Activated T-helper 2 cell treated with anti-CD3 and anti-CD28 coated beads, Interferon-gamma antibody, Interleukin-2, Interleukin-4, amounts not matched to agents 10 μg/mL and 5 μg/mL and 100 μg/mL, durations not matched to agents 14 hours and 24 hours and 36 hours (primary cell): ENCODE measurements at places on chromosomes 11 and 22.
A peak's percentile ranks its signal among the peaks of the same experiment; 100 is the strongest.

DNA sequence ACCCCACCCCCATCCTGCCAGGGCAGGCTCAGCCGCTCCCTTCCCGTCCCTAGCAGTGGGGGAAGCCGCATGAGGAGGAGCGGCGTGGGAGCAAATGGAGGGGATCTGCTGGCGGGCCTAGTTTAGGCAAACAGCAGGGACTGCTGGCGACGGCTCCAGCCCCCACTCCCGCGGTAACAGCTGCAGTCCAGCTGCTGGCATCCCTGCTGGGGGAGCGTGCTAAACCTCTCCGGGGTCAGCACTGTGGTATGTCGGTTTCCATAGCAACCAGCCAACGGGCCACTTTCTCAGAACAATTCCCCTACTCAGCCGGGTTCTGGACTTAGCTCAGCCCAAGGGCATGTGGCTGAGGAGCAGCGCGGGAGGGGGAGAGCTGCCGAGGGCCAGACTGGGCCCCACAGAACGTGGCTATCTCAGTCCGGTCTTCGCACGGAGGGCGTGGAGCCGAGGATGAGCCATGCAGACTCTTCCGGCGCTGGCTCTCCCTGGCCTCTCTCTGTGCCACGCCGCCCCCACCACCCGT lies 98.8 kb downstream of the PKNOX2 start:
- no peak for DNase-seq

GRCh38 chr11:122584670-122585069 lies 70.9 kb upstream of the UBASH3B start:
- DNase-seq, result no peak

- DNase-seq, result no peak
Measured at GRCh38 chr11:10263929-10264328, 30.1 kb downstream of the SBF2 start.

GRCh38 chr22:40635940-40636379 lies 559 bp downstream of the MRTFA start:
- no peak for DNase-seq

- DNase-seq, result no peak
Measured at GRCh38 chr11:59188954-59189353, 17.0 kb downstream of the DTX4 start.

DNA sequence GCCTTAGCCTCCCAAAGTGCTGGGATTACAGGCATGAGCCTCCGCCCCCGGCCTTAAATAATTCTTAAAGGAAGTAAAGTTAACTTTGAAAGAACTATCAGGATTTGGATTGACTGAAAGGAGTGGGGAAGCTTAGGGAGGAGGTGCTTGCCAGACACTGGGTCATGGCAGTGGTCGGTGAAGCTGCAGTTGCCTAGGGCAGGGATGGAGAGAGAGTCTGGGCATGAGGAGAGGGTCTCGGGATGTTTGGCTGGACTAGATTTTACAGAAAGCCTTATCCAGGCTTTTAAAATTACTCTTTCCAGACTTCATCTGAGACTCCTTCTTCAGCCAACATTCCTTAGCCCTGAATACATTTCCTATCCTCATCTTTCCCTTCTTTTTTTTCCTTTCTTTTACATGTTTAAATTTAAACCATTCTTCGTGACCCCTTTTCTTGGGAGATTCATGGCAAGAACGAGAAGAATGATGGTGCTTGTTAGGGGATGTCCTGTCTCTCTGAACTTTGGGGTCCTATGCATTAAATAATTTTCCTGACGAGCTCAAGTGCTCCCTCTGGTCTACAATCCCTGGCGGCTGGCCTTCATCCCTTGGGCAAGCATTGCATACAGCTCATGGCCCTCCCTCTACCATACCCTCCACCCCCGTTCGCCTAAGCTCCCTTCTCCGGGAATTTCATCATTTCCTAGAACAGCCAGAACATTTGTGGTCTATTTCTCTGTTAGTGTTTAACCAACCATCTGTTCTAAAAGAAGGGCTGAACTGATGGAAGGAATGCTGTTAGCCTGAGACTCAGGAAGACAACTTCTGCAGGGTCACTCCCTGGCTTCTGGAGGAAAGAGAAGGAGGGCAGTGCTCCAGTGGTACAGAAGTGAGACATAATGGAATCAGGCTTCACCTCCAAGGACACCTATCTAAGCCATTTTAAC lies at the start of gene NNMT:
TSS of gene NNMT (plus strand) at position 724 of the 929 bp plus-strand sequence. CDS start at position 882, 158 bp downstream.
- no peak for DNase-seq

GRCh38 chr11:8292351-8292750 lies 28.7 kb upstream of the LMO1 start:
- no peak for DNase-seq

DNA sequence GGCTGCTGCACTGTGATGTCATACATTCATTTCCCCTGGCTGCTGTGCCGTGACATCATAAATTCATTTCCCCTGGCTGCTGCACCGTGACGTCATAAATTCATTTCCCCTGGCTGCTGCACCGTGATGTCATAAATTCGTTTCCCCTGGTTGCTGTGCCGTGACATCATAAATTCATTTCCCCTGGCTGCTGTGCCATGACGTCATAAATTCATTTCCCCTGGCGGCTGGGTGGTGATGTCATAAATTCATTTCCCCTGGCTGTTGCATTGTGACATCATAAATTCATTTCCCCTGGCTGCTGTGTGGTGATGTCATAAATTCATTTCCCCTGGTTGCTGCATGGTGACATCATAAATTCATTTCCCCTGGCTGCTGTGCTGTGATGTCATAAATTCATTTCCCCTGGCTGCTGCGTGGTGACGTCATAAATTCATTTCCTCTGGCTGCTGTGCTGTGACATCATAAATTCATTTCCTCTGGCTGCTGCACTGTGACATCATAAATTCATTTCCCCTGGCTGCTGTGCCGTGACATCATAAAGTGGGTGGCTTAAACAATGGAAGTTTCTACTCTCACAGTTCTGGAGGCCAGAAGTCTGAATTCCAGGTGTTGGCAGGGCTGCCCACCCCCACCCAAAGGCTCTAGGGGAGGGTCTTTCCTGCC lies 301.1 kb downstream of the SHANK2 start:
- DNase-seq, result no peak

DNA sequence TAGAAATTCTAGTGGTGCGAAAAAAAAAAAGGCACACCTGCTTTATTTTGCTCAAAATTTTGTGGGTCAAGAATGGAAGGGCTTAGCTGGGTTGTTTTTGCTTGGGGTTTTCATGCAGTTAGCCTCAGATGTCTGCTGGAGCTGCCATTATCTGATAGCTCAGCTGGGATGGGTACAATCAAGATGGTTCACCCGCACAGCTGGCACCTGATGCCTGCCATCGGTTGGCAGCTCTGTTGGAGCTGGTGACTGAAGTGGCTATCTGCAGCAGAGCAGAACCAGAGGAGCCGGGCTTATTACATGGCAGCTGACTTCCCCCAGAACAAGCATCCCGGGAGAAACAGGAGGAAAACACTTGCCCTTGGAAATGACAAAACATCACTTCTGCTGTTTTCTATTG lies 12.1 kb upstream of the ELFN2 start:
- no peak for DNase-seq

DNA sequence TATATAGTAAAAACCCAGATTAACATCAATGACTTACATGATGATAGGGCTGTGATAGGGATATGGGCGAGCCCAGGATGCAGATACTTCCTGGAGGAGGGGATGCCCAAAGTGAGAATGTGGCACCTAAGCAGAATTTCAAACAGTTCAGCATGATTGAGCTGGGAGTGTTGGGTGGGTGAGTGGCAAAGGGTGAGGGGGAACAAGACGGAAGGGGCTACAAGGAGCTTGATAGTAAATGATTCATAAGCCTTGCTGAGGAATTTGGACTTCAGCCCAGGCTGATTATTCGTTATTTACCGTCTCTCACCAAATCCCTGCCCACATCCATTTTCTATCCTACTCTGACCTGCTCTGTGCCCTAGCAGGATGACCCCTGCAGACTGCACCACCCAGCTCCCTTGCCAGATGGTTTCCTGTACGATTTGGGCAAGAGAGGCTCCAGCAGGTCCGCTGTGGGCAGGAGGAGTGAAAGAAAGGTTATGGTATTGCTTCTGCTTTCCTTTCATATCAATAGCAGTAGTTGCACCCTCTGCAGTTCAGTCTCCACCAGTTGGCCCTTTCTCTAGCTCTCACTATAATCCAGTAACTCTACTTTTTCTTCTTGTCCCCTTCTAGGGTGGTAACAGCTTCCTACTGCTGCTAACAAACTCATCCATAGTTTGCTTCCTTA lies 30.3 kb upstream of the SIK2 start:
- no peak for DNase-seq

DNA sequence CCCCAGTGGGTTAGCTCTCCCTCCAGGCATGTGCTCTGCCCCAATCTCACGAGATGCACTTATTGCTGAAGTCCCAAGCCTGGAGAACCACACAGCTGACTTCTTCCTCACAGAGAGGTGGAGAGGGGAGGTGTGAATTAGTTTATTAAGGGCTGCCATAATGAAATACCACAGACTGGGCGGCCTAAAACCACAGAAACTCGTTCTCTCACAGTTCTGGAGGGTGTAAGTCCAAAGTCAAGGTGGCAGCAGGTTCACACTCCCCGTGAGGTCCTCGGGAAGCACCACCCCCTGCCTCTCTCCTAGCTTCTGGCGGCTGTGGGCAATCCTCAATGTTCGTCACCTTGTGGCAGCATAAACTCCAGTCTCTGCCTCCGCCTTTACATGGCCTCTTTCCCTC lies 39.3 kb downstream of the TECTA start:
- DNase-seq, result no peak

GRCh38 chr22:34761111-34761510 lies 304.8 kb upstream of the ISX start:
- no peak for DNase-seq

GRCh38 chr22:49292909-49293308 lies 534.8 kb downstream of the BRD1 start:
- no peak for DNase-seq

DNA sequence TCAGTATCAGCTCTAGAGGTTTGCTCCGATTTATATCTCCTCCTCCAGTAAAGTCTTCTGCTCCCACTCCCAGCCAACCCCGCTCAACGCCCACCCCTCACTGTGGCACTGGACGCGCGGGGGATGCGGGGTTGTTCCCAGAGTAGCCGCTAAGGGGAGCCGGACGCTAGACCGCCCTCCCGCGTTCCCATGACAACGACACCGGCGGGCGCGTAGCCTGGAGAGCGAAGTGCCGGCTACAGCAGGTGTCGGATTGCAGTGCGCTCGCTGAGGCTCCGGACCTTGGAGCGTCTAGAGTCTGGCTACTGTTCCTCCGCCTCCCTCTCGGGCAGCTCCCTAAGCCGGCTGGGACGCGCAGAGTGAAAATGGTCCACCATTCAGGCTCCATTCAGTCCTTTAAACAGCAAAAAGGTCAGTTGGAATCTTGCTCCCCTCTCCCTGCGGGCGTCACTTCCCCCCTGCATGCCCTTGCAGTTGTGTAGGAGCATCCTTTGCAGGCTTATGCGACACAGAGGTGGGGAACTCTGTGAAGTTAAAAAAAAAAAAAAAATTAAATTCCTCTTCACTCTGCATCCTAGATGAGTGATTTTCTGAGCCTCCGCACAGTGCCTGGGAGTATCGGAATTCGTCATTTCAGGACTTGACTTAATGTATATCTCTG lies at the start of gene ANO3:
TSS of gene ANO3 (plus strand) at position 220 of the 661 bp plus-strand sequence. CDS start at position 366, 146 bp downstream.
- peak; percentile 8 for DNase-seq

GRCh38 chr11:122046846-122047245 lies 69.2 kb downstream of the BLID start:
- no peak for DNase-seq

- DNase-seq, result no peak
Measured at GRCh38 chr11:13834463-13834862, 128.1 kb upstream of the SPON1 start.

DNA sequence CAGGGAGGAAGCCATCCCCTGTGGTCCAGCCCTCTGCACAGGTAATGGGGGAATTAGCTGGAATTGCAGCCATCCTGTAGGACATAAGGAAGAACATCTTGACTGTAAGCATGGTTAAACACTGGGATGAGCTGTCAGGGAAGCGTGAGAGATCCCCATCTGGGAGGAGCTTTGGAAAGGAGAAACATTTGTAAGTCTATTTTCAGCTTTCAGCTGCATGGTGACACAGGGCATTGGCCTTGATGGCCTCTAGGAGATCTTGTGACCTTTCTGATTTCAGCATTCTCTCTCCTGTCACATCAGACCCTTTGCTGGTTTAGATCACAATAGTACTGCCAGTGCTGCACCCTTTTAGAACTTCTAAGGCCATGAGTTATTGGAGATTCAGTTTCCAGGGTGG lies 47.1 kb downstream of the BCR start:
- DNase-seq, result no peak

DNA sequence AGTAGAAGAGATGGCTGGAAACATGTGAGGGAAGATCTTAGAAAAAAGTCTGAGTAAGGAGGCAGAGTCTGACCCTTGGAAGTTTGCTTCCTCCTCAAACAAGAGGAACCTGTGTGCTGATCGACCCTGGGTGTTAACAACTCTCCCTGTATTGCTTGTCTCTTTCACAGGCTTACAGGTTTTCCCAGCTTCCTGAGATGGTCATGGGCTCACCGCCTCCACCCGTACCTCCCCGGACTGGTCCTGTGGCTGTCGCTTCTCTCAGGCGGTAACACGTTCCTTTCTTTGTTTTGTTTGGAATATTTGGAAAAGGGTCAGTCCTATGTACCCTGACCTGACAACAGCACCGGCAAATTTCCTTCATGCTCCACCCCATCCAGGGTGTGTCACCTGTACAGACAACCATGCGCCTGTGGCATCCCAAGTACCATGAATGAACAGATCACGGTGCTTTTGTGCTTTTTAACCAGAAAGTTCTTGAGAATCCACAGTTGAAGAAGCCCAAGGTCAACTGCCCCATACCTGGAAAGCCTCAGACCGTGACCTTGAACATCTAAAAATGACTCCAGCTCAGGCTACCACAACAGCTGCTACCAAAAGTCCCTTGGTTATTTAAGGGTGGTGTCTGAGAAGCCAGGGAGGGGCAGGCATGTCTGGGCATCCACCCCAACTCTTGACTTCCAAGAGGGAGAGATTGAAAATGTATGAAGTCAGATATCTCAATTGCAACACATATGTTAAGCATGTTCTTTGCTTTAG lies 44.6 kb downstream of the C11orf91 start:
- DNase-seq, result no peak

DNA sequence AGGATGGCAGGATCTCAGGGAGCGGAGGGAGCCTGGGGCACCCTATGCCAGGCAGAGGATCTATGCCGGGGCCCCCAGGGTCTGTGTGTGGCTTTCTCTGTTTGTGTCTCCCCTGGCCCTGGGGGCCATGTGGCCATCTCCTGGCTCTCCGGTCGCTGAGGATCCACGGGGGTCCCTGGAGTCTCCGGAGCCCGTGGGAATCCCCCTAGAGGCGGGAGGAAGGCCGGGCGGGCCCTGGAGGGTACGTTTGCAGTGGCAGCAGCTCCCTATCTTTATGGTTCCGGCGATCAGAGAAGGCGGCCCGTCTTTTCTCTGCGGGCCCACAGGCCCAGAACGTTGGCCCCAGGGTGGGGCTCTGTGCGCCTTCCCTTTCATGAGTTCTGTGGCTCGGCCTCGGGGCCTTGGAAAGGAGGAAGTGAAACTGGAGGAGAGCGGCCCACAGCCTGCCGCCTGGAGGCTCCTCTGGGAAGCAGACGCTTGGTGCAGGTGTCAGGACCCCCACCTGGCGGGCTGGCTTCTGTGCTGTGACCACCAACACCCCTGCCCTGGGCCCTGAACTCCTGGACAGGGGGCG lies 82.1 kb downstream of the KCNQ1 start:
- no peak for DNase-seq
